ENCODE measurements at places on chromosomes 7 and 10.

GRCh38 chr10:50551894-50552293 is 71.9 kb downstream of the SGMS1 start:
- DNase-seq: no peak

DNA sequence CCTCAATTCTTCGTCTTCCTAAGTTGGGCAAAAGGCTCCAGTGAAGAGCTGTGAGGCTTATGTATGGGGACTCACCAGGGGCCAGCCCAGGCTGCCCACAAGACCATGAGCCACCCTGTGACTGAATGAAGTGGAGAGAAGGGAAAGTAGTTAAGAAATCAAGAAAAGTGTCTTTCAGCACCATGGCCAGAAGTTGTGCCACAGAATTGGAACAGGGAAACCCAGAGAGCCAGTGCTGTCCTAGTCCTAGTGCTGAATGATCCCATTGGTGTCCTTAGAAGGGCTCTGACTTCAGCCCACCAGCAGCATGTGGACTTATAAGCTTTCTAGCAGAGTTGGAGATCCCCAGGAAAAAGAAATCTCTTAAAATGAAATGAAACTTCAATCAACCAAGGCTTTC is 37.0 kb upstream of the CCSER2 start:
- DNase-seq: no peak

GRCh38 chr7:106717955-106718871 is 57.3 kb upstream of the CCDC71L start:
- DNase-seq: peak; percentile 31

- no peak for DNase-seq
Observed at GRCh38 chr10:42991442-42992098, 85.3 kb upstream of the RET start.

GRCh38 chr7:97871659-97872024 is 566 bp downstream of the ASNS start:
- DNase-seq: no peak

GRCh38 chr7:88218836-88219605 is 817 bp downstream of the SRI start:
- DNase-seq: no peak

- no peak for DNase-seq
Observed at GRCh38 chr7:144134116-144134515, 11.1 kb downstream of the OR2A14 start.

DNA sequence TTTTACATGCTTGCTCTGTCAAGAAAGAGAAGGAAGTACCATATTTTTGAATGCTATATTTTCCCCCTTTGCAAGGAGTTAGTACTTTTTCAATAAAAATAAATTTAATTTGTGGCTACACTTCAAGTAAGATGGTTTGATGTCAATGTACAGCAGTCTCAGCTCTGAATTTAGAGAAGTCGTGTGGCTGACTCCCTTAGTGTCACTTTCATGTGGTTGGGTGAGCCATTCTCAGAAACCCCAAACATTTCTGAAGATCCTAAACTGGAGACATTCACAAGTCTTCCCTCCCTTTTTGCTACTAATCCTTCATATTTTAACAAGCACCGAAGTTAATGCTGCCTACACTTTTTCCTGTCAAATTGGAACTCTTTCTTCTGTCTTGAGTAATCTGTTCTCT is 244.4 kb downstream of the DYNC1I1 start:
- no peak for DNase-seq

DNA sequence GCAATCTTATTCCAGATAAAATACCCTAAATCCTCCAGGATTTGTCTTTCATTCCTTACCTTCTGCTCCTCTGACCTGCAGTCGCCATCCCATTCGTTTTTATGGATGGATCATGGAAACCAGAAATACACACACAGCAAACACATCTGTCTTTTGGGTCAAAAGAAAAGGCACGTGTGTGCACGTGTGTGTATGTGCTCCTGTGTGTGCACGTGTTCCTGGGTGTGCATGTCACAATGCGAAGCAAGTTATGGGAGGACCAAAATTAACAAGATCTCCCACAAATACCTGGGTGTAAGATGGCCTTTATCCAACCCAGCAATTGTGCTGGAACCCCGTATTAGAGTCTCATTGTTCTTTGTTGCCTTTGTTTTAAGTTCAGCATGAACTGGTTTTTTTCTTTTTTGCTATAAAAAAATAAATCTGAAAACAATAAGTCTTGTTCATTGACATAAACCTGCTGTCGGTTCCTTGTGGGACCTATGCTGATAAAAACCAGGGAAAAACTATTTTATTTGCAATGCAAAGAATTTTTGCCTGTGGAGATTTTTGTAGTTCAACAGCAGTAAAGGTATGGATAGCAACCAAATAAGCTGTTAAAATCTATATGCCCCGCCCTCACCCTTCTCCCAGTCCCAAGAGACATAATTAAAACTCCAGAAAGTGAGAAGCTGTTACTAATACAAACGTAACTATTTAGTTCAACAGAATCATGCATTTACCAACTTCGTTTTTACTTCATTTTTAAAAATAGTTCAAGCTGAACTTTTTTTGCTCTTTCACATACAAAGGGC is 229.6 kb downstream of the CREB5 start:
- no peak for DNase-seq

GRCh38 chr7:70953796-70954195 is 178.1 kb upstream of the GALNT17 start:
- DNase-seq: no peak

GRCh38 chr10:46995234-46995633 is 84.0 kb downstream of the PTPN20 start:
- DNase-seq: no peak

DNA sequence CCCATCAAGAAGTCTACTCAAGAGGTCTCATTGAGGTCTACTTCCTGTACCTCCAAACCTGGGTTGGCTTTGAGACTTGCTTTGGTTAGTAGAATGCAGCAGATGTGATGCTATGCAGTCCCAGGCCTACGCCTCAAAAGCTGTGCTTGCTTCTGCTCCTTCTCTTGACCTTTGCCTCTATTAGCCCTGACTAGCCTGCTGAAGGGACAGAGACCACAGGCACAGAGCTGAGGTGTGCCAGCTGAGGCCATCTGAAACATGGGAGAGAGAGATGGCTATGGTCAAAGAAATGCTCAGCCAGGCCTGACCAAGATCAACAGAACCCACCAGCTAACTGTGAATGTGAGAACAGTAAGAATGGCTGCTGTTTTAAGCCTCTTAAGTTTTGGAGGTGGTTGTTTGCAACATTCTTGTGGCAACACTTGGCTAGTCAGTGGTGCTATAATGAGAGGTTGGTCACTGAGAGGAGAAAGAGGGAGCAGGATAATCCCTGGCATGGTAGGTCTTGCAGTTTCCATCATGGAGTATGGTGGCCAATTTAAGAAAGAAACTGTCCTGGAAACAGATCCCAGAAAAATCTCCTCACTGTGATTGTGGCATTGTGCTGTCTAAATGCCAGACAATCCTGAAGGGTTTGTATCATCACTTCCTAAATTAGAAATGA is 176.1 kb upstream of the PHYHIPL start:
- DNase-seq: no peak

- no peak for DNase-seq
Observed at GRCh38 chr7:86201767-86202166, 441.9 kb upstream of the GRM3 start.

DNA sequence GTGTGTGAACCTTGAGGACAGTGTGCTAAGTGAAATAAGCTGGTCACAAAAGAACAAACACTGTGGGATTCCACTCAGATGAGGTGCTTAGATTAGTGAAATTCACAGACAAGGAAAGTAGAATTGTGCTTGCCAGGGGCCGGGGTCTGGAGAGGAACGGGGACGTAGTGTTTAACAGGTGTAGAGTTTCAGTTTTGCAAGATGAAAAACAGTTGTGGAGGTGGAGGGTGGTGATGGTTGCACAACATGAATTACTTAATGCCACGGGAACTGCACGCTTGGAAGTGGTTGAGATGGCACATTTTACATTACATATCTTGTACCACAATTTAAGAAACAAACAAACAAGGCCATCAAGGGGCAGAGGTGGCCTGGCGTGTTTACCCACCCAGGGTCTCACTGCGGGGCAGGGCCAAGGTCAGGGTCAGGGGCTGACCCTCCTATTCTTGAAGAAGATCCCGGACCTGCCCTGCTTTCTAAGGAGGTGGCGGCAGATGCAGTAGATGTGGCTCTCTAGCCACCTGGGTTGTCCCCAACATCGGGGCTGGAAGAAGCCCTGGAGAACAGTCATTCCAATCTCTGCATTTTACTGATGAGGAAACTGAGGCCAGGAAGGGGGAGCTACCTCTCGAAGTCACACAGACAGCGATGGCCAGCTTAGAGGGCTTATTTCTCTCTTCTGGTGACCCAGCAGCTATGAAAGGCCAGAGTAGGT is 91.5 kb upstream of the LRRC4 start:
- DNase-seq: no peak

DNA sequence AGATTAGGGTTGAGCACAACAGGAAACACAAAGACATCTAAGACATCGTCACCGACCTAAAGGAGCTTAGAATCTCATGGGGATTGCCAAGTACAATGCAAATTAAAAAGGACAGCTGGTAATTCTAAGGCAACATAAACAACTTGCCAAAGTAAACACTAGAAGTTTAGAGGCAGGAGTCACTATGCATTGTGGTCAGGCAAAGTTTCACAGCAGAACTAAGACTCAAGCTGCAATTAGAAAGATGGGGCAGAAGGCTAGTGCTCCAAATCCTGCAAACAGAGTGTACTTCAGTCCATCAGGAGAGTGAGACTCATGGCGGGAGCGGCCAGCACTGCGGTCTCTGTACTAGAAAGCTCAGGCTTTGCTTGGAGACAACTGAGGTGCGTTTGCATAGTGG is 52.7 kb downstream of the HIPK2 start:
- no peak for DNase-seq

DNA sequence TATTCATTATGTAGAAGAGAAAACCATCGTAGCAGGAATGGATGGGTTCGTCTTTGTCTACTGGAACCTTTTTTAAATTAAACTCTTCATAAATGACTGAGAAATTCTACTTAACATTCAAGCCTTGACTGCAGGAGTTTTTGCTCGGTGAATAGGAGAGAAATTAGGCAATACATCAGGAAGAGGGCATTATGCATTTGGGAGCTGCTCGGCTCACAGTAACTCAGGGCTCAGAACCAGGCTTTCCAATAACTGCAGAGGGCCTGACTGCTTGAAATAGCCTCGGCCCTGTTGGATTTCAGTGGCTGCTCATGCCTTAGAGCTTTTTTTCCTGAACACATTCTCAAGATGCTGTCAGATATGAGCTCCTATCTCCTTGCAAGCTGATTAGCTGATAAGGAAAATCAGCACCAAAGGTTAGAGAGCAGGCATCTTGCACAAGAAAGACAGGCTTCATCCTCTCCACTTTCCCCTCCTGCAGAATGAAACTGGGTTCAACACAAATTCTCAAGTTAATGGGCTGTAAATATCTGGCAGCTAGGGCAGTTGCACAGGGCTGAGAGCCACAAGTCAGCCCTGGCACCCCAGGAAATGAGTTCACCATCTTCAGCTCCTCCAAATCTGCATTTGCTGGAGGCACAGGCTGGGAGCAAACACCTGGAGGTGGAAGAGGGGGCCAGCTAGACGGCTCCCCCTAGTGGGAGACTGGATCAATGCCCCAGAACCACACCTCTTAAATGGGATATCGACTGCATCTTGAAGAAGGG is 24.3 kb downstream of the TECTB start:
- DNase-seq: no peak

GRCh38 chr7:55053651-55054571 is 35.1 kb downstream of the EGFR start:
- no peak for DNase-seq

- no peak for DNase-seq
Observed at GRCh38 chr7:668139-668931, 58.2 kb upstream of the DNAAF5 start.

GRCh38 chr7:30135301-30136116 is 723 bp downstream of the MTURN start:
- peak; percentile 70 for DNase-seq

DNA sequence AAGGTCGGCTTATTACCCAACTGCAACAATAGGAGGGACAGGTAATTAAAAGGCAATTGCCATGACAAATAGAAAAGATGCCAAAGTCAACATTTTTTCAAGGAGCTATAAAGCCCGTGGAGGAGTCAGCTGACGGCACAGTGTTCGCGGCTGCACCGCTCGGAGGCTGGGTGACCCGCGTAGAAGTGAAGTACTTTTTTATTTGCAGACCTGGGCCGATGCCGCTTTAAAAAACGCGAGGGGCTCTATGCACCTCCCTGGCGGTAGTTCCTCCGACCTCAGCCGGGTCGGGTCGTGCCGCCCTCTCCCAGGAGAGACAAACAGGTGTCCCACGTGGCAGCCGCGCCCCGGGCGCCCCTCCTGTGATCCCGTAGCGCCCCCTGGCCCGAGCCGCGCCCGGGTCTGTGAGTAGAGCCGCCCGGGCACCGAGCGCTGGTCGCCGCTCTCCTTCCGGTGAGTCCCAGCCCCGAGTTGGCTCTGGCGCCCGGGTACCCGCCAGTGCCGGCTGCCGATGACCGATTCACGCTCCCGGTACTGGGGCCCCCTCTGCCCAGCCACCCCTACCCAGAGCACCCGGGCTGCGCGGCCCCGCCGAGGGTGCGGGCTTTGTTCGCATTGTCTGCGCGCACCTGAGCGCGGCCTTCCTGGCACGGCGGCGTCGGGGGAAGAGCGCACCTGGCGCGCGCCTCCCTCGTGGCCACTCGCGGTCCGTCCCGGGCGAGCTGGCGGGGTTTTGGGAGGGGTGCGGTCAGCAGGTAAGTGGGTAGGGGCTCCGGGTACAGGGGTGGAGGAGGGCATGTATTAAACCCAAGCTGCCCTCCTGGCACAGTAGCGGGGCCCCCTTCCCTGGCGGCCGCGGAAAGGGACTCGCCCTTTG is at the start of gene VWA2:
TSS of gene VWA2 (plus strand) at position 138 of the 877 bp plus-strand sequence. CDS start 9,460 bp downstream, outside the sequence.
- no peak for DNase-seq

DNA sequence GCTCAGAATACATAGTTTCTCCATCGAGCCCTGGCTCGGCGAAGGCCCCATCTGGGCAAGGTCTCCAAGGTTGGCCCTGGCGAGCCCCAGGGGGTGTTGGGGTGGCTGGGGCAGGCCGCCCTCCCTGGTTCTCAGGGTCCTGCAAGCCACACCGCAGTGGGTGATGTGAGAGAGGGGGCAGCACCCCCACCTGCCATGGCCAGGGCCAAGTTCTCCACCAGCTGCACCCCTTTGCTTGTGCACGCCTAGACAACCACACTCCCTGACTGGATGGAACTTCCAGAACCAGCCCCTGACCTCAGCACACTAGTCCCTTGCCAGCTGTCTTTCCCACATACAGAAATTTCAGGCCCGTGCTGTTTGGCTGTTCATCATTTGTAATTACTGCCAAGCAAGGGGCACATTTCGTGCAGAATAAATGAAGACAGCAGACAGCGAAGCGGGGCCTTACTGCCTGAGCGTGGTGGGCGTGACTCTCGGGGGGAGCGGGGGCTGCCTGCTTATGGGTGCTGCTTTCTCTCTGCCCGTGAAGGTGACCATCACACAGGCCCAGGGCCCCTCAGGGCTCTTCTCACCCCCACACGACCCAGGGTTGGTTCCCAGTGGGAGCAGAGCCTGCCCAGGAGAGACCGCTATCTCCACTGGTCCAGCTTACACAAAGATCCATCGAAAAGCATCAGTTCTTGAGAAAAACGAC is 85.9 kb downstream of the ADARB2 start:
- DNase-seq: no peak
